ENCODE measurements at places on chromosomes 7 and 10. TPM values are rescaled to one million over a fixed set of nuclear protein-coding genes. Genes with fewer than 3 reads are reported as not detected.

CYP3A4 gene
- total RNA-seq: not detected

EFCAB10 gene
- 0.51 TPM for total RNA-seq

CAMK2B gene
- total RNA-seq: not detected

AEBP1 gene
- total RNA-seq: 0.26 TPM

GIMAP1 gene
- not detected for total RNA-seq

SDK1 gene
- total RNA-seq: 0.51 TPM

OR9A2 gene
- 0.26 TPM for total RNA-seq

GRCh38 chr7:136803028-136803427 is 65.4 kb upstream of the CHRM2 start:
- DNase-seq: no peak

GRCh38 chr10:125782616-125783015 is 7.0 kb upstream of the MMP21 start:
- no peak for DNase-seq

GRCh38 chr7:8436965-8437364 is 3.6 kb downstream of the NXPH1 start:
- DNase-seq: peak; percentile 25

DNA sequence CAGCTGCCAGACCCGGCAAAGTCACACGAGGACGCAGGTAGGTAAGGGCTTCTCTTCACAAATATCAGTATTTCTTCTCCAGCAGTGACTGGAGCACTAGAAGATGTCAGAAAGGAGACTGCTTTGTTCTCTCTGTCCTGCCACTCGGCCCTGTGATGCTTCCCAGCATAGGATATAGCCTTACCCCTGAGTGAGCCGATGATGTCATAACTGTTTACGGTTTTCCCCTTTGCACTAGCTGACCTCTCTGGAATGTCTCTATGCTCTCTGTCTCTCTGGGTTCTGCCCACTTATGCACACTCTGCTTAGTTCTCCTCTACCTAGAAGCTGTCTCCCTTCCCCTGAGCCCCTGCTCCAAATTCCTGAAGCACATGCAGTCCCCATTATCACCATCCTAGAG is 167.5 kb upstream of the PODXL start:
- DNase-seq: no peak

DNA sequence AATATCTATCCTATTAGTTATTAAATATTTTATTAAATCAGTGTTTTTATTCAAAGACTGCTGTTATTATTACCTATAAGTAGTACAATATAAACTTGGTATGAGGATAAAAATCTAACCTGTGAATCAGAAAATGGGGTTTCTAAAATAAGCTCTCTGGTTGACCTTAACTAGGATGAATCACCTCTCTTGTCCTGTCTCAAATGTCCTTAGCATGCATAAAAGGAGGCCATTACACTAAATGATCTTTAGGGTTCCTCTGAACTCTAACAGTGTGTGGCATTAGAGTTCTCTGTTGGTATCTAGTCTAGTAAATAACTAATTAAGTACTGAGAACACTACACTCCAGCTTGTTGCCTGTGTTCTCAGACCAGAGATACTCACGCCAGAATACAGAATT is 143.1 kb upstream of the LRRTM3 start:
- peak; percentile 2 for DNase-seq

GRCh38 chr7:45977256-45977780 is 56.2 kb upstream of the IGFBP3 start:
- DNase-seq: no peak

DNA sequence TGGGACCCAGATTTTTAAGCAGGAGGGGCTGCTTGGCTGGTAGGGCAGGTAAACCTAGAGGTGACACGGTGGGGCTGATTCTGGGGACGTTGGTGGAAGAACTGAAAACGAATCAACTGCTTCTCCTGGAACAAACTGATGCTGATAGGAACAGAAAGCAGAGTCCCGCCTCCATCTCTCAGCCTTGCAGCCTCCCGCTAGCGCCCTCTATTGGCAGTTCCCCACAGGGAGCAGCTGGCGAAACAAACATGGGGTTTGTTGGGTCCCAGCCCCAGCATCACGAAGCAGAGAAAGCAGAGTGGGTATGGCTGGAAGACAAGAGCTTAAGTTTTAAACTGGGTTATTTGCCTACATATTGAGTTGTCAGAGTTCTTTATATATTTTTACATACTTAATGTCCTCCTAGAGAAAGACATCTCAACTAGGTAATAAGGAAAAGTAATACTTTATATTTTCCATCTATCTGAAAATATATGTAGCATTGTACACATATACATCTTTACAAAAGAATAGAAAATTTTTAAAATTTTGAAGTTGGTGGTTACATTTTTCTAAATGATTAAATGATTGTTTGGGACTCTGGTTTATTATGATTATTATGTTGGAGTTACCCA is 42.3 kb upstream of the FOXI2 start:
- DNase-seq: peak; percentile 7

DNA sequence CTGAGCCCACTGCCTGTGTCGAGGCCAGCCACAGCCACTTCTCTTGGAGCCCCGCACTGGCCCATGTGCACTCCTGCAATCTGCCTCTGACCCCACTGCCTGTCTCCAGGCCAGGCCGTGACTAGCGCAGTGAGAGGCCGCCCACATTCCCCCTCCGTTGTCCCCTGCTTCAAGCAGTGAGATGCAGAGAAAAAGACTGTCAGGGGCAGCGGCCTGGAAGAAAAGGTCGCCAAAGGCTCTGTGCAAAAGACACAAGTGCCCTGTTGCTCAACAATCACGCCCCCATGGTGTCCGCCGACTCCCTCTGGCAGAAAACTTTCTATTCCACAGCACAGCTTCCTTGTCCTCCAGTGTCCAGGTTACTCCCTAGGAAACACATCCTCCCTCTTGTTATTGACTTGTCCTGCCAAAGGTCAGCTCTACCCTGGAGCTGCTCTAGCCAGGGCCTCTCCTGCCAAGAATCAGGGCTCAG is 9.9 kb downstream of the FAM131B start:
- no peak for DNase-seq

DNA sequence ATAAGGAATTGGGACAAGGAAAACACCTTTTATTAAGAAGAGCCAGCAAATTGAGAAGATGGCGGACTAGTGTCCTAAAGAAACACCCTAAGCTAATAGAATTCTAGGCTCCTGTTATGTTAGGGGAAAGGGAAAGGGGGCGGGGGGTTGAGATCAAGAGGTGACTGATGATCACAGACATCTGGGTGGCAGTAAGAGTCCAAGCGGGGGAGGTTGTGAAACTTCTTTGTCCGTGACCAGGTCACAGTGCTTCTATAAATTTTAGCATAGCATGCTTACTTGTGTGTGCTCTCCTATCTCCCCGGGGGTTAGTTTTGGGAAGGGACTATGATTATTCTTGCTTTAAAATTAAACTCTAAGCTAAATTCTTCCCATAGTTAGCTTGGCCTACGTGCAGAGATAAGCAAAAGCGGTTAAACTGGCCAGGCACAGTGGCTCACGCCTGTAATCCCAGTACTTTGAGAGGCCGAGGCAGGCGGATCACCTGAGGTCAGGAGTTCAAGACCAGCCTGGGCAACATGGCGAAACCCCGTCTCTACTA is 262.1 kb downstream of the SKIDA1 start:
- no peak for DNase-seq

- DNase-seq: no peak
Observed at GRCh38 chr10:123848564-123849457, 42.8 kb downstream of the CPXM2 start.

DNA sequence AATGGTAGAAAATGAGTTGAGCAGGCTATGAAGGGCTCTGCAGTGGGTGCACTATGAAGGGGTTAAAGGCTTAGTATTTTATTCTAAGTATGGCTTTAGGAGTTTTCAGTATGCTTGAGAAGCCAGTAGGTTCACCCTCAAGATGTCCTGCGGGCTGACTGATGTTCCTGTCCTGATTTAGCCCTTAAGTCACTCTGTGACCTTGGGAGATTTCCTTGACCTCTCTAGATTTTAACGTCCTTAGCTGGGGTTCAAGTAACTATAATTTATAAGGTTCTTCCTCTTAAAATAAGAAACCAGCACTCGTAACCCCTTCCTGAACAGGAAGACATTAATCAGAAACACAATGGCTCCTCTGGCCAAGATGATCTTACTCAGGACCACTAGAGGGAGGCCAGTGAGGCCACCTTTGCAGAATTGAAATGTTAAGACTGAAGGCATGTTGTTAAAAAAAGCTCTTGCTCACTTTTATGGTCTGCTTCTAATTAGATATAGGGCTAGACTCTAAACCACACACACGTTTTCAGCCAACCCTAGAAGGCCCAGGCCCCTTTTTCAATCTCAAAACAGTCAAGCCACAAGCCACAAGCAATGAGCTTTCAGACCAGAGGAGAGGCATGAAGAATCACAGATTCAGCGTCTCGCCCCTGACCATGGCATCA is 41.9 kb downstream of the CDK1 start:
- no peak for DNase-seq

DNA sequence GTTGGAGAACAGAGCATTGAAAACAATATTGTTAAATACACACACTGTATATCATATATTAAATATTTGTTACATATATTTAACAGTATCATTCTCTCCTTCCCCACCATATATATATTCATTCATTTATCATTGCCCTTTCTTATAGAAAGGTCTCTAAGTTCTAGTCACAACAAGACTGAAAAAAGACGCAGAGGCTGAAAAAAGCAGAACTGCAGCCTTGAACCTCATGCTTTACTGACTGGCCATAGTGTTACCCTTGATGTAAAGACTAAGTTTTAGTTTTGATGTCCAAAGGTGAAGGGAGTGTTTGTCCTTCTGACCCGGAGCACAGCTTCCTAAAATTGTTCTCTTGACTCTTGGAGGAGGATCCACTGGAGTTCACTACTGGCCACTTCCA is 247.9 kb downstream of the PTEN start:
- no peak for DNase-seq

DNA sequence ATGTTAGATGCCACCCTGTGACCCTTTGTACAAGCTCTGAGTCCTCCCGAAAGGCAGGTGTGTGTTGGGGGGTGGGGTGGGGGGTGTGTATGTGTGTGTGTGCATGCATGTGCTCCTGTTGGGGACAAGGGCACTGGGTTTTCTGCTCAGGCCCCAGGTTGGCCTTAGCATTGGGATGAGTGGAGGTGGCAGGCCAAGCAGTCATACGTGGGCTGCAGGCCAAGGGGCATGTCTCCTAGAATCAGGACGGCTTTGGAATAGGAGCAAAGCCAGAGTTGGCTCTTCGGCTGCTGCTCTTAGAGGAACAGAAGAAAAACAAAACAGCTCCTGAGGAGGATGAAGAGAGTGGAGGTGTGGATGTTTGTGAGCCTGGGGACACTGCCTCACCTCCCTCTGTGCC is 26.0 kb downstream of the HSPA12A start:
- DNase-seq: no peak

GRCh38 chr7:22571766-22572165 is 71.8 kb upstream of the STEAP1B start:
- no peak for DNase-seq

GRCh38 chr10:6046773-6047611 is 15.2 kb downstream of the IL2RA start:
- no peak for DNase-seq

DNA sequence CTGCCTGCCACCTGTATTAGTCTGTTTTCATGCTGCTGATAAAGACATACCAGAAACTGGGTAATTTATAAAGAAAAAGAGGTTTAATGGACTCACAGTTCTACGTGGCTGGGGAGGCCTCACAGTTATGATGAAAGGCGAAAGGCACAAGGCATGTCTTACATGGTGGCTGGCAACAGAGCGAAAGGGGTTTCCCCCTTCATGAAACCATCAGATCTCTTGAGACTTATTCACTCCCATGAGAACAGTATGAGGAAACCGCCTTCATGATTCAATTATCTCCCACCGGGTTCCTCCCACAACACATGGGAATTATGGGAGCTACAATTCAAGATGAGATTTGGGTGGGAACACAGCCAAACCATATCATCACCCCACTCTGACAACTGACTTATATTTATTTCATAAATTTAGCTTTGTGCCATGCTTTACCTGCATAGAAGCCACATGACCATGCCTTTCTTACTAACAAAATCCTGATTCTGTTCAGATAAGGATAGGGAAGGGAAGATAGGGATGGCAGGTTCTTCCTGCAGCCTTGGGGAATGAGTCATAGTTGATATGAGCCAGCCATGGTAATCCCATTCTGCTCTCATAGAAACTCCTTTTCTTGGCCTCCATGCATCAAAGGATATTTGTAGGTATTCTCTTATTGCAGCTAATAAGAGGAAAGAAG is 191.3 kb upstream of the AGK start:
- no peak for DNase-seq

GRCh38 chr7:17706734-17707133 is 233.6 kb downstream of the SNX13 start:
- peak; percentile 73 for DNase-seq

All from bronchial epithelial cell (primary cell).